Astrocyte of the hippocampus (primary cell): ENCODE measurements at places on chromosomes 1 and 21.

GRCh38 chr1:243254233-243254926 lies 701 bp downstream of the CEP170 start:
- peak; percentile 71 for DNase-seq

DNA sequence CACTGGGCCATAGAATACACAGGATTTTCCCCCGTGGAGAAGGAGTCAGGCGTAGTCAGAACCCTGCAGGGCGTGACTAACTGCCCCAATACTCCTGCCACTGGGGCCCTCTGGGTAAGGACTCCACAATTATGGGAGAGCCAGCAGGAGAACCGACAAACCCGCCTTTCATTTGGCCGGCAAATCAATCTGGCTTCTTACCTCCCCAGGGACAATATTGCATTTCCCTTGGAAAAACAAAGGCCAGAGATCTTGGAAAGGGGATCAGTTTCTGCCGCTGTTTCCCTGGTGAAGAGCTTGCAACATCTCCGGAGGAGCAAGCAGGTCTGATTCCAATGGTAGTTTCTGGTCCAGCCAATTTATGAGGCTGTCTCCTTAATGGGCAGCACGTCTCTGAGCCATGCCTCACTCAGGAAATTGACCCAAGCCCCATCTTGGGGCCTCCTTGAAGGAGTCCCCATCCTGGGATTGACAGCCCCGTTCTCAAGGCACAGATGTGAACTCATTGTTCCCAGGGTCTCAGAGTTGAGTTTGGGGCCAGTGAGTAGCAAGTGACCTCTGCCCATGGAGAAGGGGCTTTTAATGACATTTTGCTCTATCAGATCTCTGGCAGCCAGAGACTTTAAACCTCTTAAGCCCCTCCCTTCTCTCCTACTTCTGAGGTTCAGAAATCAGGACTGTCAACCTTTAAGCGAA lies 4.3 kb downstream of the TRABD2B start:
- no peak for DNase-seq

- DNase-seq, result no peak
These were observed 131.5 kb downstream of the MAST2 start for GRCh38 chr1:45934947-45935346.

GRCh38 chr1:243420946-243421685 lies 165.3 kb downstream of the SDCCAG8 start:
- peak; percentile 65 for DNase-seq

DNA sequence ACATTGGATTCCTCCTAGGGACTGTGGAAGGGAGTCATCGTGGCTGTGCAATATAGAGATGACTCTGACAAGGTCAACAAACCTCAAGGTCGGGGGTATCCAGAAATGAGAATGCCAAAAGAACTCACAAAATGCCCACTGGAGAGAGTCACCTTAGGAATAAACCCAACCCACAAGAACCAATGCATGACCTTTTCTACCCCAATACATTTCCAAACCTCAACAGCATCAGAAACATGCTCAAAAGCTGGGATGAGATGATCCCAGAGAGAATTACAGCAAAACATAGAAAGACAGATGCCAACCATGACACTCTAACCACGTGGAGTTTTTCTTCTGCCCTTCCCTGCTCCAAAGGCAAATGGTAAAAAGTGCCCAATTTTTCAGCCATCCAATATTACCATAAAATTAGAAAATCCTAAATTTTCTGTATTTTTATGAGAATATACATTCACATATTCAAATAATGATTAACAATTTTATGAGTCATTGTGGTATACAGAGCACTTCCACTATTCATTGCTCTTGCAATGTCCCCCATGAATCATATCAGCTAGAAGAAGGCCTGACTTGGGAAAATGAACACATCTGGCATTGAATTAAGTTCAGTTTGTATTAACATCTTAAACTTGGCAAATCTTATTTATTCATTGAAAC lies 88.2 kb upstream of the PALMD start:
- DNase-seq, result peak; percentile 26

DNA sequence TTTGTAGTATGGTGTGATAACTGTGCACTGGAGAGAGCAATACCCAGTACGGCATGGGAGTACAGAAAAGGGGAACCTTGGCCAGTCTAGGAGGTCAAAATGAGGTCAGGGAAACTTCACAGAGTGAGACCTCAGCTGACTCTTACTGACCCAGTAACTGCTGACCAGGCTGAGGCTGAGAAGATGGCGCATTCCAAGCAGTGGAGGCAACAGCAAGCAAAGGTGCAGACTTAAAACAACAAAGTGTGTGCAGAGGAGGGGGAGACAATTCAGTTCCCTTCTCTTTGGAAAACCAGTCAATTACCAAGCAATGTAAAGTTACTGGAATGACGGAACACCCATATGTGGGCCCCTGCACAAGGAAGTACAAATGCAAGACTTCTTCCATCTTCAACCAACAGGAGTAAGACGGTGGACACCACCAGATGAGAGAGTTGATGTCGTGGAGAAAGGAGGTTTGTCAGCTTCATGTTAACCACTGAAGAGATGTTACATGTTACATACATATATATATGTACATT lies 54.6 kb upstream of the PRDX6 start:
- DNase-seq, result no peak

DNA sequence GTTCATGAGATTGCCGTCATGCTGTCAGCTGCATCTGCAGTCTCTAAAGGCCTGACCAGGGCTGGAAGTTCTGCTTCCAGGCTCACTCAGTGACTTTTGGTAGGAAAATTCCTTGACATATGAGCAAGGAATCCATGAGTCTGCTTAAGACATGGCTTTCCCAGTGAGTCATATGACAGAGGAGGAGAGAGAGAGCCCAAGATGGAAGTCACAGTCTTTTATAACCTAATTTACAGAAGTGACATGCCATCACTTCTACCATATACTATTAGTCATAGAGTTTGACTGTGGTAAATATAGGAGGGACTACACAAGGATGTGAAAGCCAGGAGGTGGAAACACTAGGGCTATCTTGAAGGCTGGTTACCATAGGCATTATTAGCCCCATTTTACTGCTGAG lies 115.2 kb downstream of the ROR1 start:
- no peak for DNase-seq

- no peak for DNase-seq
These were observed 216.5 kb downstream of the SPATA17 start for GRCh38 chr1:217847643-217848042.

- DNase-seq, result peak; percentile 82
These were observed 3.1 kb upstream of the SHISA4 start for GRCh38 chr1:201885531-201886075.

GRCh38 chr1:160862203-160863060 lies at the start of gene CD244:
CD244 (minus strand) TSS chr1:160862887; CDS start chr1:160862677, 210 bp downstream.
- DNase-seq, result no peak

GRCh38 chr1:76770979-76771378 lies 96.3 kb upstream of the ST6GALNAC5 start:
- peak; percentile 7 for DNase-seq

GRCh38 chr1:17630048-17630830 lies 90.7 kb downstream of the ARHGEF10L start:
- DNase-seq, result no peak

- DNase-seq, result peak; percentile 89
These were observed at the start of gene PTGFRN for GRCh38 chr1:116909512-116910378. PTGFRN (plus strand) TSS chr1:116909916; CDS start chr1:116910204, 288 bp downstream.

- DNase-seq, result no peak
These were observed 3.8 kb downstream of the RAB3B start for GRCh38 chr1:51986718-51987117.

DNA sequence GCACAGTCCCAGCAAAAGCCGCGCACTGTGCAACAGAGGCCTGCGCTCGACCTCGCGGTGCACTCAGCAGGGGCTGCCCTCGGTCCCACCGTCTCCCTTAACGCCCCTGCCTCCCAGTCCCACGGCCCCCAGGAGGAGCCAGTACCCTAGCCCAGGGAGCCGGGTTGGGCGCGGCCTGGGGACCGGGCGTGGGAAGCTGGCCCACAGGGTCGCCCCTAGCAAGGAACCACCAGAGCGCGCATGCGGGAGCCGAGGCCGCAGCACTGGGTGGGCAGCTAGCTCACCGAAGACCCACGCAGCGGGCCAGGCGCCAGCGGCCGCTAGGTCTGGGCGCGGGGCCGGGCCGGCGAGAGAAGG lies 21.6 kb upstream of the ZNF678 start:
- no peak for DNase-seq

DNA sequence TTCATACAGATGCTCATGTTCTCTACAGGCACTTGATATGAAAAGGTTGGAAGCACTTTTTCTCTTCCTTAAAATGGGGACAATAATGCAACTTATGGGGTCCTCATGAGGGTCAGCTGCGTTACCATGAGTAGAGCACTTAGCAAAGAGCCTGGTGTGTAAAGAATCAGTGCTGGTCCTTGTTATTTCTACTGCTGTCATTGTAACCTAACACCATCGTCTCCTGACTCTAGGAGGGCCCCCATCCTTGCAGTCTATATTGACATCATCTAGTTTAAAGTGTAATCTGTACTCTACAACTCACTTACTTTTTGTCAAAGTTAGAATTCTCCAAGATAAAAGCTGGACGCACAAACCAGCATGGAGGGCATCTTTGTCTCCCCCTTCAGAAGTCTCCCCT lies 2.4 kb downstream of the CAPN9 start:
- DNase-seq, result no peak

GRCh38 chr1:209335178-209335577 lies 248.3 kb upstream of the CAMK1G start:
- DNase-seq, result peak; percentile 44

- DNase-seq, result peak; percentile 46
These were observed 49.8 kb upstream of the SCAF4 start for GRCh38 chr21:31781737-31782136.

DNA sequence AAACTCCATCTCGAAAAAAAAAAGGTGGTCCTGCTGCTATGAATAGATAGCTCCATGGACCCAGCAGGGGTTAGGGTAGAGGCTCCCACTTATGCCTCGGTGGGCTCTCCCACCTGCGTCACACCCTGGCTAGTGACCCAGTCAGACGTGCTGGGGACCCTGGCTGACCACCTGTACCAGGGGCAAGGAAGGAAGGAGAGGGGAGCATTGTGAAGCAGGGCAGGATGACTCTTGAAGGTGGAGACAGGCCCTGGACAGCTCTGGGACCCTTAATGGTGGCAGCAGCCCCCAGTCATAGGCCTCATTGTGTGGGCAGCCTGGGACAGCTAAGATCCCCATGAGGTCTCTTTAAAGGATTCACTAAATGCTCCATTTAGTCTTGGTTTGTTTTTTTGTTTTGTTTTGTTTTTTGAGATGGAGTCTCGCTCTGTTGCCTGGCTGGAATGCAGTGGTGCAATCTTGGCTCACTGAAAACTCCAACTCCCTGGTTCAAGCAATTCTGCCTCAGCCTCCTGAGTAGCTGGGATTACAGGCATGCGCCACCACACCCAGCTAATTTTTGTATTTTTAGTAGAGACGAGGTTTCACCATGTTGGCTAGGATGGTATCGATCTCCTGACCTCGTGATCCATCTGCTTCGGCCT lies 10.4 kb upstream of the SNAPIN start:
- peak; percentile 32 for DNase-seq

- no peak for DNase-seq
These were observed 1.9 kb downstream of the ZBTB7B start for GRCh38 chr1:155004352-155005075.
